NCI-H2029 treated with DMSO at 0.1 percent for 48 hours (cell line): ENCODE measurements at places on chromosomes 11 and 22.

DNA sequence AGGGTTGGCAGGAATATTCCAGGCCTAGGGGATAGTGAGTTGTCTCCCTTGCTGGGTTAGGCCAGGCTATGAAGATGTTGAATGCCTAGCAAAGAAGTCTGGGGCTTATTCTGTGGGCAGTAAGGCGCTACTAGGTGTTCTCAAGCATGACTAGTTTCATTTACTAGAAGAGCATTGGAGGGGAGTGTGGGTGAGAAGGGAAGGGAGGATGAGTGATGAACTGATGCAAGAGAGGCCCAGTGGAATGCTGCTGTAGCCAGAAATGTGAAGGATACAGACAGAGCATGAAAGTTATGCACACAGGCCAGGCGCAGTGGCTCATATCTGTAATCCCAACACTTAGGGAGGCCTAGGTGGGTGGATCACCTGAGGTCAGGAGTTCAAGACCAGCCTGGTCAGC lies 33.5 kb downstream of the POU2F3 start:
- no peak for DNase-seq

GRCh38 chr11:131463162-131463561 lies 92.7 kb downstream of the NTM start:
- DNase-seq: no peak

- DNase-seq: no peak
Measured at GRCh38 chr22:28647216-28647615, 32.4 kb downstream of the TTC28 start.

- no peak for DNase-seq
Measured at GRCh38 chr11:114398303-114398920, 1.9 kb downstream of the C11orf71 start.

DNA sequence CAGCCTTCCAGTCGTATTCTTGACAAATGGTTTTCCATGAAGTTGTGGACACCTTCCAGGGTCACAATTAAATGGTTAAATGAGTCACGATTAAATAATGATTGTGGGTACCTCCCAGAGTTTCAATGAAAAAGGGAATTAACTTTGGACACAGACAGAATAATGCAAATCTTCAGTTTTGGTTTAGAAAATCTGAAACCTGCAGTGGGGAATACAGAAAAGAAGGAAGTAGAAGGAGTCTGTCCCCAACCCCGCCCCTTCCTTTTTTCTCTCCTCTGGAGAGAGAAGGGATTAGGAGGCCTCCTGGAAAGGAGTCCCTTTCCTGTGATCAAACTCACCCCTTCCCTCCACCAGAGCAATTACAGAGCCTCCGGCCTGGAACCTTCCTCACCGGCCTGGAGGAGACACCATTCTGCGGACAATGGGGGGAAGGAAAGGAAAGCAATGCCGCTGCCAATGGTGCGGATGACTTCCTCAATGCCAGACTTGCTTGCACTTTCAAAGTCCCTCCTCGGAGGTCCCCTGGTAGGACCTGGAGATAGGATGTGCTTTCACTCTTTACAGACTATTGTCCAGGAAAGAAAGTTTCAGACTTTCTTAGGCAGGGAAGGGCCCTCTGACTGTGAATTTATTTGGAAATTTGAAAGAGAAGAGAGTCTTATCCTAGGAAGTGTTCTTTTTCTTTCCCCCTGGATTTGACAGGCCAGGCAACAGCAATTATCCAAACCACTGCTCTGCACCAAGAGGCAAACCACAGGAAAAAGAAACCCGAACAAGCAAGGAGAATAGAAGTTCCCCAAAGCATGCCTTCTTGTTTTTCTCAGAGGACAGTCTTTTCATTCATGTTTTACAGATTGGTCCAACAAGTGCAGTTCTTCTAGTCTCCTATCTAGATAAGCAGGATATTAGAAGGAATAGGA lies 86.8 kb downstream of the PTPRJ start:
- DNase-seq: no peak

DNA sequence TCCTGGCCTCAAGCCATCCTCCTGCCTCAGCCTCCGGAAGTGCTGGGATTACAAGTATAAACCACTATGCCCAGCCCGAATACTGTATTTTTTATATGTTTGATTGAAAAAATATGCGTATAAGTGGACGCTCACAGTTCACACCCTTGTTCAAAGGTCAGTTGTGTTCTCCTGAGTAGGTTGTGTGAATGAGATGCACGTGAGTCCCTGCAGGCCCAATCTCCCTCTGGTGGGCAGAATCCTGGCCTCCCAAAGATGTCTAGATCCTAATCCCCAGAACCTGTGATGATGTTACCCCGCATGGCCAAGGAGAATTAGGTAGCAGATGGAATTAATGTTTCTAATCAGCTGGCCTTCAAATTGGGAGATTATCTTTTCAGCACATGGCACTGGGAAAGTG lies 41.9 kb downstream of the CTTN start:
- no peak for DNase-seq

DNA sequence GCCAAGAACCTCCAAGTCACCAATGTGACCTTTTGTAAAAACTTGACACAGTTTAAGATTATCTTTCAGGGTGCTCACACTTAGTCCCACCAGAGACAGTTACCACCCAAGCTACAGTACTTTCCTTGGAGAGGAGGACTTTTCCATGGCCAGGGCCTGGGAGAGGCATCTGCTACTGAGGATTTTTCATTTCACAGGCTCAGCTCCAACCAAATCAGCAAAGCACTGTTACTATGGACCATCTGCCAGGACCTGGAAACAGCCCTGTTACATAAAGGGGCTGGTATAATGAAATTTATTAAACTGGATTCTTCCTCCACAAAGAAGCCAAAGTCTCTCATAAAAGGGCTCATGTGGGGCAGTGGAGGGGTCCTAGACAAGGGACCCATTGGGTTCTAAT lies 38.6 kb downstream of the SERGEF start:
- no peak for DNase-seq

DNA sequence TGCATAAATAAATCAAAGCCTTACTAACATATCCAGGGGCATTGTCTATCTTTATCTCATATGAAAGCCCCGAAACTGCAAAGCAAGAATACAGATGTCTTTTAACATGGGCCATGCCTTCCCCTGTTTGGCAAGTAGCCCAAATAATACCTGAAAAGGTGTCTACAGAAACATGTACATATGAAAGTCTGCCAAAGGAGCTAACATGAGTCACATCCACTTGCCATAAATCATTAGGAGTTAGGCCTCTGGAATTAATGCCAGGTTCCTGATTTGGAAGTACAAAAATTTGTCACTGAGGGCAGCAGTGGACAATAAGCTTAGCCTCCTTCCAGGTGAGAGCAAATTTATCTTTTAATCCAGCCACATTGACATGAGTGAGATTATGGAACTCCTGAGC lies 85.5 kb upstream of the PGR start:
- DNase-seq: no peak

GRCh38 chr11:76587820-76588454 lies 82.6 kb downstream of the LRRC32 start:
- DNase-seq: no peak

DNA sequence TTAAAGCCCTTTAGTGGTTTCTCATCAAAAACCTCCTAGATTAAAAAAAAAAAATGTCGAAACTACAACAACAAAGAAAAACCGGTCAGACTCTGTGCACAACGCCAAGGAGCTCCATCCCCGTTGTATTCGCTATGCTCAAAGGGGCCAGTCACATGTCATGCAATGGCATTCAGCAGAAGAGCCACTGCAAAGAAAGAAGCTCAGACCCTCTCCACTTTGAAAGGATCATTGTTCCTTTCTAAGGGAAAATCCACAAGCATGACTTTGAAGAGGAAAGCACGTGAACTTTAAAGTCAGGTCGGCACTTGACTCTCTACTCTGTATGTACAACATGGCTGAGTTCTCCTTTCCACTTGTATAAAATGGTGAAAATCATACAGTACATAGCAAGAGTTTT lies 655.6 kb downstream of the ETS1 start:
- DNase-seq: no peak

DNA sequence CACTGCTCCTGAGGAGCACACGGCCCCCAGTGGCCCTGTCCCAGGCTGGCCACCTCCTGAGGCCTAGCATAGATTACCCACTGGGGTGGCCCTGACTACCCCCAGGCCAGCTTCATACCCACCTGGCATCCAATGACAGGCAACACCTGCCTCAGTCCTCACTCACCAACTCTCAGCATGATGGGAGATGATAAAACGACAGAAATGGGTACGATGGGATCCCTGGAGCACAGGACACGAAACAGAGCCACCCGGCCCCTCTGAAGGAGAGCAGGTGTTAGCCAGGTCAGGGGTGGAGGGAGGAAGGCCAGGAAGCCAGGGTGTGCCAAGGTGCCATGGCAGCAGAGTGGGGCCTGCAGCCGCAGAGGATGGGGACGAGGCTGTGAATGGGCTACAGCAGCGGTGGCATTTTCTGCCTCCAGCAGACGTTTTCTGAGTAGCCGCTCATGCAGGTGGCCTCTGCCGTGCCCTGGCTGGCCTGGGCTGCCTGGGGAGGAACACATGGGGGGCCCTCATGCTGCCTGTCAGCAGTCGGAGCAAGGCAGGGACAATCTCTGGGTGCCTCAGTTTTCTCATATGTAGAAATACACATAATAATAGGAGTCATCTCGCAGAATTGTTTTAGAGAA lies 50.2 kb upstream of the FGF3 start:
- DNase-seq: no peak

DNA sequence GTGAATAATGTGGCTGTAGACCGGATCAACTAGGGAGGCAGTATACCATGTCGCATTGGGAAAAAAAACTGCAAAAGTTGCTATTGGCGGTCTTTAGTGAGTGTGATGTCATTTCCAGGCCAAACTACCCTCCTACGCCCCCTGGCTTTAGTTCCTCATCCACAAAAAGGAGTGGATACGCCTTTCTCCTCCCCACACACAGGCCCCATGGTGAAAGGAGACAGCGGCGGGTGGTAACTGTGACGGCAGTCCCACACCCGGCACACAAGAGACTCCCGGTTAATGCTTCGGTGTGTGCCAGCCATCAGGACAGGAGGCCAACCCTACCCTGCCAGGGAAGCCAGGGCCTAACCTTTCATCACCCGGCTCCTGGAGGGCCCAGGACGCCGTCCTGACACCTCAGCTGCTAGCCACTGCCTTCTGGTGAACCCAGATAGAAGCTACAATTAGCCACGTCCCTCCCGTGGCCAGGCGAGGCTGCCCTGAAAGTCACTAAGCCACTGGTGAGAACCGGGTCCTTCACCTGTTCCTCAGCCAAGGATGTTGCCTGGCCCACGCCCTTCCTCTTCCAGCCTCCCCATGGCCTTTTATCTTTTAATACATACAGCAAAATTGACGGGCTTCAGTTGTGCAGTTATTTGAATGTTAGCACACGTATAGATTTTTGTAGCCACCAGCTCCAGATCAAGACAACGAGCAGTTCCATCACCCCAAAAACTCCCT lies 10.8 kb downstream of the TP53I11 start:
- DNase-seq: no peak

DNA sequence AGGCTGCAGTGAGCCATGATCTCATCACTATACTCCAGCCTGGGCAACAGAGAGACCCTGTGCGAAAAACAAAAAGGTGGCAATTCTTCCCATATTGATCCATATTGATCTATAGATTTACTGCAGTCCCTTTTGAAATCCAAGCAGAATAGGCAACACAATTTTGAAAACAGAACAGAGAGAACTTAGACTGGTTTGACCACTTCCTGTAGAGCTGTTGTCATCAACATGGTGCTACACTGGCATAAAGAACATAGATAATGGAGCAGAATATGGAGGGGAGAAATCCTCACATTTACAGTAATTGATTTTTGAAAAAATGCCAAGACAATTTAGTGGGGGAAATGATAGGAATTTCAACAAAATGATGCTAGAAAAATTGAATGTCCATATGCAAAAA lies 34.1 kb downstream of the GRK3 start:
- no peak for DNase-seq

DNA sequence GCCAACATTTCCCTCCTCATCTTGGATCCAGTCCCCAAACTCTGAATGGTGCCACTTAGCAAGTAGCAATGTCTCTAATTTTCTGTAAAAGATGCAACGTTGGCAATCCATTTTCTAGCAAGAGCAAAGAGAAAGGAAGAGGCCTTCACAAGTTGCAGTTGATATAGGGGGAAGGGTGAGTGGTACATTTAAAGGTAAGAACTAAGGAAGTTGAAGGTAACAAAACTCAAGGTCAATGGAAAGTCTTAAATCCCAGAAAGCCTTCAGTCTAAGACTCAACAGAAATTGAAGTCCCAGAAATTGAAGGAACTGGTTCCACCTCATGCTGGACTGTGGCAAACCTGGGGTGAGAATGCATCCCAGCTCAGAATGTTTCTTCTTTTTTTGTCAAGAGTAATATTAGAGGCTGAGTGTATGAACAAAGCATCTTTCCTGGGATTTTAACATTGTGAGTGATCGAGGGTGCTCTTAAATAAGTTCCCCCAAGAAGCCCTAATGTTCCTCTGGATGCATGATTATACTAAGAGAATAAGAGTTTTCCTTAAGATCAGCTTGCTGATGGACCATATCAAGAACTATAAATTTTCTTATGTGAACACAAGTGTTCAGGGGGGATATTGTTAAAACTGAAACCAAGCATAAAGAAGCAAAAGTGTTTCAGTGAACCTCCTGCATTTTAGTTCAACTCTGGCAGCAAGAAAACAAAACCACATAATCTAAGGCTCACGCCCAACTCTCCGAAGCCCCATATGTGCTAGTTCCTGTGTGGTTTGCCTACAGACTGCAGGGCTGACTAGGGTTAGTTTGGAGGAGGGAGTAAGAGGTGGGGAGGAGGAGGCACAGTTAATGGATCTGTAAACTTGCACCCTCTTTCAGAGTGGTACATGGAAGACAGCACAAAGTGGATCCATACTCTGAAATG lies at the start of gene GRAP2:
Gene GRAP2 (plus strand): TSS at position 779 of the 922 bp plus-strand sequence. CDS start 46,023 bp downstream, outside the sequence.
- DNase-seq: no peak

- DNase-seq: no peak
Measured at GRCh38 chr11:117017456-117017855, 80.8 kb downstream of the SIK3 start.

DNA sequence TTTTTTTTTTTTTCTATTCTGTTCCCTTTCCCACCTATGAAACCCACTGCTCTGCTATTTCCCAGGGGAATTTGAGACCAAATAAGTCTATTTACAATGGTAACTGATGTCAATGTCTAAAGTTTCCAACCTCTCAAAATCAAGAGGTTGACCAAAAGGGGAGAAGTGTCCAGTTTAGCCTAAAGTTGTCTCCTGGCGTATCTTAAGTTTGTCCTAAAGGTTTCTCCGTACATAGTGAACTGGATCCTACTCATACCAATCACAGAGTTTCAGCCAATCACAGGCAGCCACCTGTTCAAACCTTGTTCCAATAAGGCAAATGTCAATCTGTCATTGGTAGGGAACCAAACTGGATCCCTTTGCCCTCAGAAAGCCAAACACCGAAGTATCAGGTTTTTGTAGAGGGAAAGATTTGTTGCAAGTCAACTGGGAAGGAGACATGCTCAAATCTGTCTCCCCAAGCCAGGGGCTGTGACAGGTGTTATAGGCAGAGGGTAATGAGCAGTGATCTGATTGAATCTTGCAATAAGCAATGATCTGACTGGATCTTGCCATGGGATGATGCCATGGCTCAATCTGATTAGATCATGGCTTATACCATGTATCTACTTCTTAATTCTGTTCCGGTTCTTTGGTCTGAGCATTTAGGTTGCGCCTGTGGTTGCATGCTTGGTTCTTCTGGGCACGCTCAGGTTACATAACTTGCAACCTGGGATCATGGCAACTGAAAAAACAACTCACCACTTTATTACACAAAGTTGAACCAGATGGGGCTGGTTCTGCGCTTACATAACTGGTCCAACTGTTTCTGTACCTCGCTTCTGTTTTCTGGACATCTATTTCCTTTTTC lies 1.1 kb upstream of the VPS37C start:
- no peak for DNase-seq
